Cardiac muscle cell (in vitro differentiated cells and primary cell): ENCODE measurements at places on chromosomes 11 and 22. TPM values are rescaled to one million over a fixed set of nuclear protein-coding genes. Genes with fewer than 3 reads are reported as not detected.

GRCh38 chr11:35619116-35619854 is 1.0 kb downstream of the FJX1 start:
- peak; percentile 56 for DNase-seq

VSIG10L2 gene
- not detected in 2 replicates for total RNA-seq

DNA sequence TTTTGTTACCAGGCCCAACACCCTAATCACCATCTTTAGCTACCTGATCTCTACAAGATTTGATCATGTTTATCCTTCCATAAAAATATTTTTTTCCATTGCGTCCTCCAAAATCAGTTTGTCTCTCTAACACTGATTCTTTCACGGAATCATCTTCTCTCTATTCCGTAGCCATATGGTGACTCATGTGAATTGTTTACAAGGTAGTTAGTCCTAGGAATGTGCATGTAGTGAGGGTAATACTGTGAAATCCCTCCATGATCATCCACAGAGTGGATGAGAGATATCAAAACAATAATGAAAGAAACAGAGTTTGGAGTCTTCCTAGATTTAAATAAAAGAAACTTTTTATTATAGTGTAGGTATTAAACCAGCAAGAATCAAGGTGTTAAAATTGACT is 230.2 kb downstream of the METTL15 start:
- no peak for DNase-seq

DNA sequence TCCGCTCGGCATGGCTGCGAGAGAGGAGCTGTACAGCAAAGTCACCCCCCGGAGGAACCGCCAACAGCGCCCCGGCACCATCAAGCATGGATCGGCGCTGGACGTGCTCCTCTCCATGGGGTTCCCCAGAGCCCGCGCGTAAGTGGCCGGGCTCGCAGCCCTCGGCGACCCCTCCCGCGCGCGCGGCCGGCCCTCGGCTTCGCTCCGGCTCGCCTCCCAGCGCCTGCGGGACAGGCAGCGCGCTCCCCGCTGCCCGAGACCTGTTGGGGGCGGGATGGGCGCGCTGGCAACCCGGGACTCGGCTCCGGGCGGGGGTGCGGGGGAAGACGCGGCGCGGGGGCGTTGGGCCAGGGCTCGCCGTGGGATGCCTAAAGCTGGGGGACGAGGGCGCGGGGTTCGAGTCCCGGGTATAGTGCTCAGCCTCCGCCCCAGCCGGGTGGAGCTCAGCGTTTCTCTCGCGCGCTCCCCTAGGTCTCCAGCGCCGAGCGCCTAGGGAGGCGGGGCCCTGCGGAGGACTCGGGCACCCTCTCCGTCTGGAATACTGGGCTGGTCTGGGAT is 630 bp downstream of the UBASH3B start:
- DNase-seq = peak; percentile 74

DNA sequence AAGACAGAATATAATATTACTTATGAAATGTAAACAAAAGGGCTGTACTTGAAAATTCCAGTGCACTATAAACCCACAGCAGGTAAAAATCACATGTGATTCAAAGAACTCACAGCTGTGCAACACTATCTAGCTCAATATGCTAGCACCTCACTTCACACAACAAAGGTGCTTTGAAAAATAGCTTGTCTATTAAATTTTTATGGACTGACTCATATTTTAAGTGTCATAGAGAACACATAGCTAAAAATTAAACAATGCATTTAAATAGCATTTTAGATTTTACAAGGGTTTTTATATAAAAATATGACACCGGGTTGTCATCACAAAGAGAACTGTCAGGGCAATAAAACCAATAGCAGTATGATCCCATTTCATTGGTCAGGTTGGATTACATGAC is 1390.5 kb upstream of the TENM4 start:
- DNase-seq = no peak

TRIM29 gene
- not detected in 2 replicates for total RNA-seq

DNA sequence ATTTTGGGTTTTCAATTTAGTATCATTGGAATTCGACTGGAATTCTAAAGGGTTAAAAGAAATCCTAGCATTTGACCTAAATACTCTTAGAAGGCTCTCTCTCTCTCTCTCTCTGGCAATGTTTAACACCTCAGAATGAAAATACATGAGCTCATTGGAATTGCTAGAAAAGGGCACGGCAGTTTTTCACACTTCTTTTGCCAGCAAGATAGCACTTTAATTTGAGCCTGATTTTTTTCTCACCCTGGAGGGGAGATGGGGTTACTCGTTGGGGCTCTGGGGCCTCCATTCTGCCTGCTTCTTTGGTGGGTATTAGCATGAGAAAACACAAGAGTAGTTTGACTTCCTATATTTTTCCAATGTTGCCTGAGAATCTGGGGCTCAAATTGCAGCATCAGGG is 22.8 kb upstream of the CLMP start:
- no peak for DNase-seq

GRCh38 chr11:121497176-121497998 is 44.6 kb upstream of the SORL1-AS1 start:
- no peak for DNase-seq

DNA sequence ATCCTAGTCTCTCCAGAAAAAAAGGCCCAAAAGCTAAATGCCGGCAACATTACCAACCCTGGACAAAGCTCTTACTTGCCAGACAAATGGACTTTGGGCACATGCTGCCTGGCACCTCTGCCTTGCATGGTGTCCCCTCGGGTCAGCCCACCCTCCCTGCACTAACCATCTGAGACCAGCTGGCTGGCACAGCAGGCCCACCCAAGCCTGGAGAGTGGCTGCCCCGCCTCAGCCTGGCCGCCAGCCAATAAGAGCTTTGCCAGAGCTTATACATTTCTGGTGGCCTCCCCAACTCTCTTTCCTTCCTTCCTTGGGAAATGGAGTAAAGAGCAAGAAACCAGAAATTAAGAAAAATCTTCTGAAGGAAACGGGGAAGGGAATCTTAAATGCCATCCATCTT is 24.5 kb downstream of the MCHR1 start:
- DNase-seq = no peak

- no peak for DNase-seq
Measured at GRCh38 chr11:8693555-8693954, 11.0 kb downstream of the RPL27A start.

- DNase-seq = no peak
Measured at GRCh38 chr22:28882545-28882877, 861 bp upstream of the ZNRF3 start.

- no peak for DNase-seq
Measured at GRCh38 chr22:35329114-35329847, 29.6 kb downstream of the TOM1 start.

DNA sequence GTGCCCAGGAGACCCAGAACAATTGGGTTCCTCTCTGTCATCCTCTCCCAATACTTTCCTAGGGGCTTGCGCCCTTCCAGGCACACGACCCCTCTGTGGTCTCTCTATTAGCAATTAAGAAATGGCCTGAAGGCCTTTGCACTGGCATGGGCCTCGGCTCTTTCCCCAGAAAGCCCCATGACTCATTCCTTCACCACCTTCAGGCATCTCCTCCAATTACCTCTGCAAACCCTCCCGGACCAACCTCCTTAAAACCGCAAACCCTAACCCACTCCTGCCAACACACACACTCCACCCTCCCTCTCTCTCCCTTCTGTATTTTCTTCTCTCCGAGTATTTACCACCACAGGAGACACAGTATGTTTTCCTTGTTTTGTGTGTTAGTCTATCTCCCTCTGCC is 36.7 kb downstream of the LARGE1 start:
- no peak for DNase-seq

DNA sequence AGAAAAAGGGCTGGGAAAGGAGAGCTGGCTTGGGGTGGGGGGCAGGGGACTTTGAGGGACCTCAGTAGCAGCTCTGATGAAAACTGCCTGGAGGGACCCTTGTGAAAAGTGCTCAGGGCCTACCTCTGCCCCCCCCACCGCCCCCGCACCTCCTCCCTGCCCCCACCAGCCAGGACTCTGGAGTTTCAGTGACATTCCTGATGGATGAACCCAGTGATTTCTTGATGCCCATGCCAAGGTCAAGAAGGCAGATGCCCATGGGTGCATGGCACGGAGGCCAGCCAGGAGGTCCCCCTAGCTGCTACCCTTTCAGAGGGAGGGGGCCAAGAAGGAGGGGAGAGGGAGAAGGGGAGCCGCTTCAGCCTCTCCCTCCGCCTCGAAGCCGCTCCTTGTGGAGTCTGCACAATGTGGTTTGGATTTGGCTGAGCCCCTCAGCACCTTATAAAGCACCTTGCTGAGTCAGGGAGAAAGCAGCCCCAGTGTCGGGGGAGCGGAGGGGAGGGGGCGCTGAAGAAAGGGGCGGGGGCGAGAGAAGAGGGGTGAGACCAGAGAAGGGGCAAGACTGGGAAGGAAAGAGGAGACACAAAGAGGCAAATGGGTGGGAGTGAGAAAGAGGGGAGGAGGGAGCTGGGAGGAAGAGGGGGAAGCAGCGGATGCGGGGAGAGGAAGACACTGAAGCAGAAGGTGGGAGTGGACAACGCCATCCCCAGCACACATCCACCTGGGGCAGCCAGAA is 2.1 kb upstream of the CLCF1 start:
- DNase-seq = no peak

SERPIND1 gene
- 0.88 and 1.3 TPM in 2 replicates for total RNA-seq

MUC6 gene
- total RNA-seq = not detected in 2 replicates
